ENCODE measurements at places on chromosomes 5 and 9. TPM values are rescaled to one million over a fixed set of nuclear protein-coding genes. Genes with fewer than 3 reads are reported as not detected.

Gene CDKN2A
- 2.3 TPM for total RNA-seq

- no peak overlapping the region for H3K4me3 ChIP-seq
- H3K4me1 ChIP-seq: no peaks in the 10 kb centered on the region
- H3K36me3 ChIP-seq: no peaks in the 10 kb centered on the region
- no peak for DNase-seq
Observed at GRCh38 chr5:1270426-1270825, 24.4 kb downstream of the TERT start.

DNA sequence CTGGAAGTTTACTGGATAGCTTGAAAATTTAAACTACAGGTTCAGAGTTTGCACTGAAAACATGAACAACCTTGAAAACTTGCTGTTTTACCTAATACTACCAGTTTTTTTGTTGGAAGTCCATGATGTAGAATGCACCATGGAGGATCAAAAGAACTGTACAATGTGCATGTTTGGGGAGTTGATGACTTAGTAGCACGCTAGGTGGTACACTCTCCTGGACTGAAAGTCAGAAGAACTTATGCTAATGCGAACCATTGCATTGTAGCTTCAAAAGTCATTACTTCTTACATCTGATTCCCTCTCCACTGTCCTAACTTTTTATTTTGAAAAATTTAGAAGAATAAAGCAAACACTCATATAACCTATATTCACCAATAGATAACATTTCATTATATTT lies 211.0 kb downstream of the OSTF1 start:
- no peak for DNase-seq
- H3K36me3 ChIP-seq: no peaks in the 10 kb centered on the region
- no peak overlapping the region for H3K27ac ChIP-seq

- H3K36me3 ChIP-seq: no peaks in the 10 kb centered on the region
- H3K27me3 ChIP-seq: no peaks in the 10 kb centered on the region
- no peak for DNase-seq
- H3K4me1 ChIP-seq: no peaks in the 10 kb centered on the region
- no peak overlapping the region for H3K4me3 ChIP-seq
Observed at GRCh38 chr5:119250946-119251901, 104.6 kb upstream of the TNFAIP8 start.

DNA sequence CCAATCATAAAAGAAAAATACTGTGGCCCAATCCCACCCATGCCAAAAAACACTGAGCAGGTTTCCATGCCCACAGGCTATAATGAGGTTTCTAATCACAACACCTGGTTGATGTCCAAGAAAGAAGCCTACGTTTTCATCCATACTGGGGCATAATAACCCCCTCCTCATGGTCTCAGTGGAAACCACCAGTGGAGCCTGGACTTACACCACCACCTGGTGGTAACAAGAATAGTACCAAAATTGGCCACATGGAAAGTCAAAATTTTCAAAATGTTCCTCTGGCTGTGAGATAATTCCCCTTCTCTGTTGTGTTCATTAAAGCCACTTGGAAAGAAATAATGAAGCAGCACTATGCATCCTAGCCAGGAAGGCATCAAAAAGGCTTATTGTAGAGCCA lies 687.3 kb upstream of the ST8SIA4 start:
- H3K4me1 ChIP-seq: no peaks in the 10 kb centered on the region
- H3K27ac ChIP-seq: no peak overlapping the region
- no peaks in the 10 kb centered on the region for H3K36me3 ChIP-seq
- H3K27me3 ChIP-seq: no peaks in the 10 kb centered on the region
- no peak for DNase-seq

DNA sequence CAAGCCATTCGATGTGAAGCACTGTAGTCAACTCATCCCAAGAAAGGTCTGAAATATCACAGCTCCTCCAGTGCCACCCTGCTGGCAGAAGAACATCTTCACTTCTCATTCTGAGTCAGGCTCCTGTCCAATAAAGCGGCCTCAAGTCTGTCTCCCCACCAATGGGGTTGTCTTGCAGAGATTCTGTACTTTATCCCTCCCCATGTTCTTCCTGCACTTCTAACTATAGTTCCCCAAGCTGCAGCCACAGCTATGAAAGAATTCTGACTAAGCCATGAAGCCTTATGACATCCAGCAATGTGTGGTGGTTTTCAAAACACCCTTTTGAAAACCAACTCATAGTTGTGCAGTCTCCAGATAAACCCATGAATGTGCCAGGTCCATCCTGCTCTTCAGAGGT lies 6.8 kb downstream of the MACROH2A1 start:
- peaks cover 9% of the 10 kb centered on the region for H3K36me3 ChIP-seq
- no peak overlapping the region for H3K4me3 ChIP-seq
- no peaks in the 10 kb centered on the region for H3K27me3 ChIP-seq
- no peak for DNase-seq
- H3K4me1 ChIP-seq: peaks cover 5% of the 10 kb centered on the region

DNA sequence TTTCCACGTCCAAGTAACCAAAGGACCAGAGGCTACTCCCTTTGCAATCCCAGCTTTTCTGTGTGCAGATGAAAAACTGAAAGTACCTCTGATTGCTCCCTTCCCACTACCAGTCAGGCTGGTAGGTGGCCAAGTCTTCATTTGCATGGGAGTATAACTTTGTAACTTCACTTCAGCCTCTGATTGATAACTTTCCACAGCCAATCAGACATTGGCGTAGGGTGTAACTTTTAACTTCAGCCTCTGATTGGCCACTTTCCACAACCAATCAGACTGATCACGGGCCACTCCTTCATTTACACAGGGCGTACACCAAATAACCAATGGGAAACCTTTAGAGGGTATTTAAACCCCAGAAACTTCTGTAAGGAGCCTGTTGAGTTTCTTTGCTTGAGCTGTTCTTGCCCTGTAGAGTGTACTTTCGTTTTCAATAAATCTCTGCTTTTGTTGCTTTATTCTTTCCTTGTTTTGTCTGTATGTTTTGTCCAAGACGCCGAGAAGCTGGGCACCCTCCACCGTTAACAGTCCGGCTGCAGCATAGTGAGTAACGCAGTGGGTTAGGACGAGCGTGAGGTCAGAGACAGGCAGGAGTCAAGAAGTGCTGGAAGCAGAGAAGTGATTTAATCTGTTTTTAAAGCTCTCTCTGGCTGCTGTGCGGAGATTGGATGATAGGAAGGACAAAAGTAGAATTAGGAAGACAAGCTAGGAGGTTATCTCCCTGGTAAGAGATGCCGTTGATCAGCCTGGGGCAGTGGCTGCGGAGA lies 3.5 kb upstream of the EXOSC2 start:
- H3K27me3 ChIP-seq: no peaks in the 10 kb centered on the region
- no peaks in the 10 kb centered on the region for H3K36me3 ChIP-seq
- H3K4me1 ChIP-seq: peaks cover 23% of the 10 kb centered on the region
- no peak overlapping the region for H3K4me3 ChIP-seq
- peak overlapping the region; percentile 66 for H3K27ac ChIP-seq

Data from thyroid gland (tissue), 4 donors.